ENCODE measurements at places on chromosomes 12 and 14.

- DNase-seq: no peak
Measured at GRCh38 chr12:131273291-131273845, 319.7 kb downstream of the ADGRD1 start.

DNA sequence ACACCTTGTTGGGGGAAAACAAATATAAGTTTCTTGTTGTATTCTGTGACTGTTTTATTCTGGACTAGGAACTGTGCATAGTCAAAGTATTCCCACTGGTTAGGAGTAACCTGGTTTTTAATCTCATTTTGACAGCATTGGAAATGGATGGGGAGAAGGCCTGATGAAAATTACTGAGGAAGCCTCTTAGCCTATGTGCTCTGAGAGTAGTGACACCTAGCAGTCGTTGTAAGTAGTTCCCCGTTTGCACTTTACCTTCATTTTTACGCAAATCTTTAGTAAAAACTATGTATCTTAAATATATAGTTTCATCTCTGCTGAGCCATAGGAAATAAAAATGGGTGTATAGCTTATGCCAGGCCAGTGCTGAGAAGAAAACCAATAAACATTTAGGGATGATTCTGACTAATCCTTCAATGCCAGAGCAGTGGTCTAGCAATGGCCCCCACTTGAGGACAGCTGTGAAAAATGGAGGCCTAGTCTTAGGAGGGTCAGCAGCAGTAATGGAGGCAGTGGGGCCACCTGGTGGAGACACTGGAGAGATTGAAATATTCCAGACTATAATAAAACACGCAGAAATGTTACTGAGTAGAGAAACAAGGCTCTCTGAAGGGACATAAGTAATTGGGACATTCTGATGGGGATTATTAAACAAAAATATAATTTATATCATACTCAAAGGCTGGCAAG lies 133.2 kb upstream of the NOVA1 start:
- no peak for DNase-seq

DNA sequence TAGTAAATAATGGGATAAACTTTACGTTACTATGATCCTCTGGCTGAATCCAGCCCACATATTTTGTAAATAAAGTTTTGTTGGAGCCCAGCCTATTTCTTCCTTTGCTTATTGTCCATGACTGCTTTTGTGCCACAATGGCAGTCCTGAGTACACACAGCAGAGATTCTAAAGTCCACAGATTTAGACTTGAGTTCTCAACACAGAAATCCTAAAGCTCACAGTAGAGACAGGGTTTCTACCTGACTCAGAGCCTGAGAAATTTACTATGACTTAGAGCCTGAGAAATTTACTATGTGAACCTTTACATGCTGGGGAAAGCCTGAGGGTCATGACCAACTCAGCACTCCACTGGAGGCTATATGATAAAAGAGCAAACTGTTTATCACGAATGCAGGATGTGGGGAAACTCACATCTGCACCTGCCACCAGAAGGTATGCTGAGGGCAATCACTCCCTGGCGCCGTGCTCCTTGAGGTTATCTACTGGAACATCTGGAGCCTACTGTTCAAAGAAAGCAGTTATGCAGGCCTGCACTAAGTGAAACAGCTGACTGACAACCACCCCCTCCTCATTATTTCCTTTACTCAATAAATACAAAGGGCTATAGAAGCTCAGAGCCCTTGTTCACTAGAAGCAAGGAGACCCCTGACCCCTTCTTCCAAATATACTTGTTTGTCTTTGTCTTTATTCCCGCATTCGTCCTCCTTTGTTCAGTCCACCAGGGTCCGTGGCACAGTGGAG lies 52.6 kb upstream of the BICD1 start:
- no peak for DNase-seq

DNA sequence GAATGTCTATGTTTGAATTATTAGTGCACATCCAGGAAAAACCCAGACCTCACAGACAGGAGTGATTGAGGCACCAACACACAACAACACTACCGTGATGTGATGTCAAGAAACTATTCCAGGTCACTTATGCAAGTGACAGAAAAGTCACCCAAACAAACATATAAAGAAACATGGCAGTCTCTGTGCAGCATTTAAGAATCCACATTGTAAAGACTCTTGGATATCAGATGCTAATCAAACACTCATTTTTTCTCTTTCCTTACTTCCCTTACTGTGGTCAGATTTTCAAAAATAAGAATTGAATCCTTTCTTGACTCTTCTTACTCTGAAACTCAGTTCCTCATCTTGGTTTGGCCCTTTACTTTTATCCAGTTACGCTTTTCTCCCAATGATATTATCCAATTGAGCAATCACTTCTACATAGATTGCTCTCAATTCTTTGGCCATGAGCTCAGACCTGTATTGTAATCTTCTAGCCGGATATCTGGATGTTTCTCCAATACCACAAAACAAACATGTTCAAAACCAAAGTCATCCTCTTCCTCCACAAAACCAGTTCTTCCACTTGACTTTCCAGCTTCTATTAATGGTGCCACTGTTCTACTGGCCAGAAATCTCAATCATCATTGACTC lies 115.4 kb downstream of the DUSP6 start:
- DNase-seq: no peak

DNA sequence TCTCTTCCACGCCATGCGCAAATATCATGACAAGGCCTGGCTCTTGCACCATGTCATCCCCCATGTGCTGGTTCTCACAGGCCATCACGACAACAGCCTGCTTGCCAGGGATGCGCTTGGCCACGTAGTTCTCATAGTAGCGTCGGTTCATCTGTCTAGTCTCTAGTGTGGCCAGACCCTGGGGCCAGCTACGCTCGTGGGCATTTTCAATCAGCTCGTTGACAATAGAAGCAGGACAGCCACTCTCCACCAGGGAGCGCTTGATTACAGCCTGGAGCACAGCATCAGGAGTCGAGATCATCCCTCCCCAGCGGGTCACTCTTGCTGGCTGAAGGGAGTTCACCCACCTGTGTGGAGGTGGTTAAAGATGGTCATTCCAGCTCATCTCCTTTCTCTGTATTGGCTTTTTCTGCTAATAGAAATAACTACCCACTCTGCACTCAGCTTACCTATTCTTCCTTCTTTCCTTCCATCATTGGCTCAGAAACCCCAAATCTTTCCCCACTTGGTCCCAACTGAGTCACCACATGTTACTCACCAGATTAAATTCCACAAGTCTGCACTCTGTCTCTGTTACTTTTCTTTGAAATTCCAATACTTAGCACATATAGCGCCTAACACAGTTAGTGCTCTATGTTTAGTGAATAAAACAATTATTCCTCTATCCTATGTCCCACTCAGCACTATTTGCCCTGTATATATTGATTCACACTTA lies 15.1 kb downstream of the RNF41 start:
- no peak for DNase-seq

GRCh38 chr14:51901475-51902024 lies 41.1 kb downstream of the GNG2 start:
- no peak for DNase-seq

GRCh38 chr12:131432532-131433260 lies 278.2 kb upstream of the SFSWAP start:
- no peak for DNase-seq

DNA sequence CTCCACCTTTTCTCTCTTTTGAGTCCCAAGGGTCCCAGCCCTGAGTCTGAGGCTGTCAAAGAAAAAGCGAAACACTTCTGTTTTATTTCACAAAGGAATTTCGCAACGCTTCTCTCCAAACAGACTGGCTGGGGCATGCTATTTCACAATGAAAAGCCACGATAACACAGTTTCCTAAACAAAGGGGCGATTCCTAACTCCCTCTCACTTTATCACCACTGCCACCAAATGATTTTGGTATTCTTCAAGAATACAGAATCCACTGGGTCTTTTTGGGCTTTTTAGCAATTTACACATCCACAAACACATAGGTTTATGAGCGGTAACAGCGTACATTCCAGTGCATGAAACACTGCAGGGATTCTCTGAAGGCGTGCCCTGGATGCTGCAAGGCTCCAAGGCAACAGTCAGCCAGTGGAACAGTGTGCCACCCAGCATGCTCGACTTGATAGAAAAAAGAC lies 161.2 kb downstream of the DAD1 start:
- DNase-seq: no peak

DNA sequence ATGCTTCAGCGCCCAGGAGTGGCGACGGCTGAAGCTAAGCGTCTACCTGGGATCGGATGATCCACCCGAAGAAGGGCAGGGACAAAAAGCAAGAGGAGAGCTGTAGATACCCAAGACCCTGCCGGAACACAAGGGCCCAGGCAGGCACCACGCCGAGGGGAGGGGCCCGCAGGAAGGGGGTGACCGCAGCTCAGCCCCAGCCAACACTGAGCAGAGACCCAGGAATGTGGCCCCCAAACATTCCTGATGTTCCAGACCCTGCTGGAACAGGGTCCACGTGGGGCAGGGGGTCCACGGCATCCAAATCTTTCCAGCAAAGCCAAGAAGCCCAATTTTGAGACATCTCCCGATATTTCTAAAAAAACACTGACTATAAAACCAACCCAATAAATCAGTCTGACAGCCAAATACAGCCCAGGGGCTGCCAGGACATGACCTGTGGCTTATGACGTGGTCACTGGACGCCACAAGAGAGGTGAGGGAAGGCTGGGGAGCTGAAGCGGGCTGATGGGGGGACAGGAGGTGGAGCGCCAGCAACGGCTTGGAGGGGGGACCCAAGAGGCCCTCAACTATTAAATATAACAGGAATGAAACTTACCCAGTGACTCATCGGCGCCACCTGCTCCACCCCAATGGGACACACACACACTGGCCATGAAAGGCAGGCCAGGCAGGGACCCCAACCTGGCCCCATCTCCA lies 58.9 kb downstream of the NCOR2 start:
- no peak for DNase-seq

GRCh38 chr14:87067591-87067990 lies 925.4 kb downstream of the GALC start:
- no peak for DNase-seq

GRCh38 chr12:48796976-48797375 lies 8.1 kb upstream of the ADCY6 start:
- DNase-seq: no peak

DNA sequence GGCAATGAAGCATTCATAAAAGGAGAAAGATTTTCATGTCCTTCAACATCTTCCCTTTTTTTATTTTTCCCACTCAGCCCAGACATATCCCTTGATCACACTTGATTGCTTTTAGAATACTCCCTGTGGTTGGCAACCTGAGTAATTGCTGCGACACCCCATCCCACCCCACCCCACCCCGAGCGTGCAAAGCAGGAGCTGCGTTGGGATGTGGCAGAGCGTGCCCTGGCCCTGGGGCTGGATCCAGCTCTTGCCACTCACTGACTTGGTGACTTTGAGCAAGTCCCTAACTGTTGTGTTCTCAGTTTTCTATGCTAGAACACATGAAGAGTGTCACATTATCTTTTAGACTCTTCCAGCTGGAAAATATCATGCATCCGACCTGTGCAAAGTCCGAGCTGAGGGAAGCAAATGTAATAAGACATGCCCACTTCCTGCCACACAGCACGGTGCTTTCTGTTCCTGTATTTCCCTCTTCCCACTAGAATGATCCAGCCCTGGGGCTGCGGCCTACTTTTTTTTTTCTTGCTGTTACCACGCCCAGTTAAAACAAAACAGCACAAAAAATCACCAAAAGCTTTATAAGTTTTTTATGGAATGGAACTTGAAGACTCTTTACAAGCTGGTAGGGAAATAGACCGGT lies 4.0 kb downstream of the ASCL4 start:
- DNase-seq: no peak

- no peak for DNase-seq
Measured at GRCh38 chr12:131528144-131528543, 182.7 kb upstream of the SFSWAP start.

- no peak for DNase-seq
Measured at GRCh38 chr12:49017891-49018260, 700 bp downstream of the PRKAG1 start.

DNA sequence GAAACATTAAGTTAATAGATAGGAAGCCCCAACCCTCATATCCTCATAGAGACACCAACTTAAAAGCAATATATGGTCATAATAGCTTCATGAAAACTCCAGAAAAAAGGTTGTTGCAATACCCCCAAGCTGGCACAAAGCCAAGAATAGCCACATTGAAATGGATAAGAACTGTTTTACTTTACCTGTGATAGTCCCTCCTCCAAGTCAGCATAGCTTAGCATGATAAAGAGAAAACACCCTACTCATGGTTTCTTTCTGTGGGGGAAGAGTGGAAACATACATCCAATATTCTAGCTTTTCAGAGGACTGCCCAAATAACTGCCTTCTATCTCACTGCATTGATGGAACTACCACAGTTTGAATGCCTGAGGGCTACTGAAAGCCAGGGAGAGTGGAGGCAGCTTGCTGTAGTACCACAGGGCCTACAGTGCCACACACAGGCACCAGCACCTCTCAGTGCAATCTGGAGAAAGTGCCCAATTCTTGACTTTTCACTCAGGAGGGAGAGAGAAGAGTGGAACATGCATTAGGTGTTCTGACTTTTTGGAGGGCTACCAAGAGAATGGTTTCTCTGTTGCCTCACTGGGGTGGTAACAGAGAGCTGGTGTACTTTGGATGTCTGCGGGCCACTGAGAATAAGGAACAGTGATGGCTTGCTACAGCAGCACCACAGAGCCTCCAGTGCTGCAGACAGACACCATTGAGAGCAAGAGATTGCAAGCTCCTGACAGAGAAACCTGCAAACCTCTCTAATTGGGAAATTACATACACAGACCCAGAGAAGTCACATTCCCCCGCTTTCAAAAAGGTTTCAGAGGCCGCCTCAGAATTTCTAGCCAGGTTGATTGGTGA lies 157.1 kb upstream of the GARIN2 start:
- DNase-seq: no peak

- no peak for DNase-seq
Measured at GRCh38 chr14:59283361-59283760, 94.9 kb downstream of the DAAM1 start.

GRCh38 chr14:21440859-21441258 lies 15.1 kb downstream of the CHD8 start:
- no peak for DNase-seq

GRCh38 chr14:73785834-73786635 lies 65.6 kb upstream of the PTGR2 start:
- DNase-seq: peak; percentile 76

- no peak for DNase-seq
Measured at GRCh38 chr12:57765698-57766463, 997 bp downstream of the CYP27B1 start.

DNA sequence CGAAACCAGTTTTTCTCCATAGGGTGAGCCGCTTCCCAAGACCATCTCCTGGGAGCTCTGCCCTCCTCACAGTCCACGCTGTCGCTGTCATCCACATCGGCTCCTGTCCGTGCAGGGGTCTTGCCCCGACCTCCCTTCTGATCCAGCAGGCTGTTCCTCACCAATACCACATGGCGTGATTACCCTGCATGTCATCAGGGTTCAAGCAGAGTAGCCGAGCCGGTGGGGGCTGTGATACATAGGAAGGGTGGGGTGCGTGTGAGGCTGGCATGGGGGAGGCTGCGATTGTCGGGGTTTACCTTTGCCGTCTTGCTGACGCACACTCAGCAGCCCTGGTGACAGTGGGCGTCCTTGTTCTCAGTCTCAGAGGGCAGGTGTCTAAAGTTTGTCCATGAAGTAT lies 17.0 kb downstream of the TEDC1 start:
- DNase-seq: no peak

DNA sequence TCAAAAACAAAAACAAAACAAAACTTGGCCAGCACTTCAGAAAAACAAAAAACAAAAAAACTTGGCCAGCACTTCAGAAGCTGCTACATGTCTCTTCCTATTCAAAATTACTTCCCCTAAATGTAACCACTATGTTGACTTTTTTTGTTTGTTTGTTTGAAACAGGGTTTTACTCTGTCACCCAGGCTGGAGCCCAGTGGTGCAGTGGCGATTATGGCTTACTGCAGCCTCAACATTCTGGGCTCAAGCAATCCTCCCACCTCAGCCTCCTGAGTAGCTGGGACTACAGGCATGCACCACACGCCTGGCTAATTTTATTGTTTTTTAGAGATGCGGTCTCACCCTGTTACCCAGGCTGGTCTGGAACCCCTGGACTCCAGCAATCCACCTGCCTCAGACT lies 38.0 kb upstream of the PPP4R3A start:
- no peak for DNase-seq
